Activated naive CD4-positive, alpha-beta T cell treated with anti-CD3 and anti-CD28 coated beads, Interleukin-2, amount 50 U/mL, for 16 hours (primary cell): ENCODE measurements at places on chromosomes 12 and 14.

GRCh38 chr14:71651228-71651627 lies 281.0 kb upstream of the RGS6 start:
- DNase-seq, result no peak

DNA sequence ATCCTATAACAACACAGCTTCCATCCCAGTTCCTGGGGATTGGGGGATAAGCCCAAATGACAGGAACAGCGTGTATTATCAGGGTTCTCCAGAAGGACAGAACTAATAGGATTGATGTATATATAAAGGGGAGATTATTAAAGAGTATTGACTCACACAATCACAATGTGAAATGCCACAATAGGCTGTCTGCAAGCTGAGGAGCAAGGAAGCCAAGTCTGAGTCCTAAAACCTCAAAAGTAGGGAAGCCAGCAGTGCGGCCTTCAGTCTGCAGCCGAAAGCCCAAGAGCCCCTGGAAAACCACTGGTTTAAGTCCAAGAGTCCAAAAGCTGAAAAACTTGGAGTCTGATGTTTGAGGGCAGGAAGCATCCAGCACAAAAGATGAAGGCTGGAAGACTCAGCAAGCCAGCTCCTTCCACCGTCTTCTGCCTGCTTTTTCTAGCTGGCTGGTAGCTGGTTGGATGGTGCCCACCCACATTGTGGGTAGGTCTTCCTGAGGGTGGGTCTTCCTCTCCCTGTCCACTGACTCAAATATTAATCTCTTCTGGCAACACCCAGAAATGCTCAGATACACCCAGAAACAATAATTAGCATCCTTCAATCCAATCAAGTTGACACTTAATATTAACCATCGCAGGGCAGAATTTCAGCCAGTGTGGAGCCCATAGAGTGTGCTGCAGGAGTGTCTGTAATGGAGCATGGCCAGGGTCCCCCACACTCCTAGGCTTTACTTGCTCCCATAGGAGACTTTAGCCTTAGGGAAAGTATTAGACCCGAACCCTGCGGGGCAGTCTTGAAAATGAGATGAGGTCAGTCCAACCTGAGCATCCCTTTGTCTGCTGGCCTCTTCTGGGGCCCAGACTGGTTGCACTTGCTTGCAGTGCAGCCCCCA lies 111.1 kb downstream of the SINHCAF start:
- DNase-seq, result no peak

- DNase-seq, result no peak
These were observed 54.2 kb downstream of the PPP1R36 start for GRCh38 chr14:64604001-64604400.

DNA sequence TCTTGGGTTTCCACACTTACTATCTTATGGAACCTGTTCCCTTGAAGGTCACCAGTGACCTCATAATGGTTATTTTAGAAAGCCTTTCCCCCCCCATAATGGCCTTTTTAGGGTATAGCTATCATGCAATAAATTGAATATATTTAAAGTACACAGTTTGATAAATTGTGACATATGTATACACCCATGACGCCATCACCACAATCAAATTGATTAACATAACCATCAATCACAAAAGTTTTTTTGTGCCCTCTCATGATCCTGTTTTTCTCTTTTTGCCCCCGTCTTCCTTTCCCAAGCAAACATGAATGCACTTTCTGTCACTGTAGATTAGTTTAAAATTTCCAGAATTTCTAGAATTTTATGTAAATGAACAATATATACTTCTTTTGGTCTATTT lies 28.7 kb upstream of the OR4E1 start:
- DNase-seq, result no peak

DNA sequence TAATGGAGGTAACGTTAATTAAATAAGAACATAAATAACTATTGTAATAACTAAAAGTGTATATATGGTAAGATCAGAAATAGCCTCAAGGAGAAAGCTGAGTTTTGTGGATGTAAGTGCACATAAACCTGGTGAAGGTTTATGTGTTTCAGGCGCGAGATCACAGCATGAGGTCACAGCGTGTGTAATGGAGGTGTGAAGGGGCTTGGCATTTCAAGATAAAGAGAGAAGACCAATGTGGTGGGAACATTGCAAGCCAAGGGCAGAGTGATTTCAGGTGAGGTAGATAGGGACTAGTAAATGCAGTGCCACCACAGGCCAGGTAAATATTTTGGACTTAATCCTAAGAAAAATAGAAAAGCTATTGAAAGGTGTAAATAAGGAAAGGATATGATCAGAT lies 21.7 kb upstream of the KICS2 start:
- no peak for DNase-seq

DNA sequence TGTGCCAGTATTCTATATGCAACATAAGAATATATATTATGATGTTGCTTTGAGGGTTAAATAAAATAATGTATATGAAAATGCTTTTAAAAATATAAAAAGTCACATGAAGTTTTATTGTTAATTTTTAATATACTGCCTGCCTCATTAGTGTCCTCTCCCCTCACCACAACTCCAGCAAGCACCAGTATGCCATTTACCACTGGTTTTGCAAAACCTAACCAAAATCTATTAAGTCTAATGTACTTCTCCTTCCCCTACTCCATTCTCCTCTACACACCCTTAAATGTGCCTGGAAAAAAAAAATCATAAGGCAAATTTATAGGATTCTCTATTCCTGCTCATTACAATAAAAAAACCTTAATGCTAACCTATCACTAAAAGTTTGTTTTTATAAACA lies 24.0 kb upstream of the GNG2 start:
- DNase-seq, result no peak

GRCh38 chr14:53093206-53093605 lies 59.9 kb downstream of the DDHD1 start:
- DNase-seq, result no peak
